ENCODE measurements at places on chromosomes 12 and 14. TPM values are rescaled to one million over a fixed set of nuclear protein-coding genes. Genes with fewer than 3 reads are reported as not detected.

Gene P2RX2
- total RNA-seq, result not detected

Gene LRP1-AS
- total RNA-seq, result not detected

Gene A2M
- 0.14 TPM for total RNA-seq

Gene PRH2
- total RNA-seq, result not detected

Gene SFSWAP
- 54.9 TPM for total RNA-seq

Gene RD3L
- not detected for total RNA-seq

Gene CLEC12A
- 0.93 TPM for total RNA-seq

Gene GALC
- 14.9 TPM for total RNA-seq

Gene GPHN
- total RNA-seq, result 35.8 TPM

Gene TMEM229B
- 1.0 TPM for total RNA-seq

Gene KRT8
- total RNA-seq, result 0.34 TPM

Gene AMHR2
- not detected for total RNA-seq

DNA sequence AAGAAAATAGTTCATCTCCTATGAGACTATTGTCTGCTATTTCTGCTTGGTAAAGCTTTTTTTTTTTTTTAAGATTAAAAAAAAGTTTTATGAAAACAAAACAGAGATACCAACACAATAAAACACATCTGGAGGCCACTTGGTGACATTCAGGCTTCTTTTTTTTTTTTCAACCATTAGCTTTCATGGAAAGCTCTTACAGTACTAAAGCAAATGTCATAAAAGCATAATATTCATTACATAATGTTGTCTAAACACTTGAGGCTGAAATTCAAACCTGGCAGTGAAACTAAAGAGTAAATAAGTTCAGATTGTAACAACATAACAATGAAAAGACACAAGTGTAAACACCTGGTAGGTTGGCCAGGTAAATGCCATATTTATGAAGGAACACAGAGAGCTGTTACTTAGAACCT lies 14.7 kb downstream of the PRICKLE1 start:
- DNase-seq, result no peak

- no peak for DNase-seq
Measured at GRCh38 chr12:75349946-75350345, 15.5 kb downstream of the GLIPR1L1 start.

DNA sequence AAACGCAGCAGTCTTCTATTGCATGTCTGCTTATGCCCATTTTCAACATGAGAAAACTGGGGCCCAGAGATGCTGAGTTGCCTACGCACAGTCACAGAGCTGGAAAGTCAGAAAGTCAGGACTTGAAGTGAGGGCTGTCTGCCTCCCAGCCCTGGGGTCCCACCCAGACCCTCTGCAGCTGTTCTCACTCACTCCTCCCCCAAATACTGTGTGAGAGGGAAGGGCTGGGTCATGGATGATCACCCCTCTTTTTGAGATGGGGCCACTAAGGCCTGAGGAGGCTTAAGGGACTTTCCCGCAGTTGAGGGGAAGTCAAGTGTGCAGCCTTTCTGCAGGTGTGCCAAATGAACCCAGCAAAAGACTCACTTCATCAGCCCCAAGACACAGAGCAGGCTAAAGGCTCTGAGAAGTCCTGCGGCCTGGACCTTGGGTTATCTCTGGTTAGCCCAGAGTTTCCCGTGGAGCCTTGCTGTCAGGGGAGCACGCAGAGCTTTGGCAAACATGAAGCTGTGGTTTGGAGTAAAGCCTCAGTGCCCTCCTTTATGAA lies 18.7 kb downstream of the DTX1 start:
- DNase-seq, result no peak

DNA sequence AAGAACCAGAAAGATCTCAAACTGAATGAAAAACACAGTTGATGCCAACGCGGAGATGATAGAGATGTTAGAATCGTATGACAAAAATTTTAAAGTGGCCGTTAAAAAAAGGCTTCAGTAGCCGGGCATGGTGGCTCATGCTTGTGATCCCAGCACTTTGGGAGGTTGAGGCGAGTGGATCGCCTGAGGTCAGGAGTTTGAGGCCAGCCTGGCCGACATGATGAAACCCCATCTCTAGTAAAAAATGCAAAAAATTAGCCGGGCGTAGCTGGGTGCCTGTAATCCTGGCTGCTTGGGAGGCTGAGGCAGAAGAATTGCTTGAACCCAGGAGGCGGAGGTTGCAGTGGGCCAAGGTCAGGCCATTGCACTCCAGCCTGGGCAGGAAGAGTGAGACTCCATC lies 5.4 kb upstream of the ACVRL1 start:
- DNase-seq, result no peak

DNA sequence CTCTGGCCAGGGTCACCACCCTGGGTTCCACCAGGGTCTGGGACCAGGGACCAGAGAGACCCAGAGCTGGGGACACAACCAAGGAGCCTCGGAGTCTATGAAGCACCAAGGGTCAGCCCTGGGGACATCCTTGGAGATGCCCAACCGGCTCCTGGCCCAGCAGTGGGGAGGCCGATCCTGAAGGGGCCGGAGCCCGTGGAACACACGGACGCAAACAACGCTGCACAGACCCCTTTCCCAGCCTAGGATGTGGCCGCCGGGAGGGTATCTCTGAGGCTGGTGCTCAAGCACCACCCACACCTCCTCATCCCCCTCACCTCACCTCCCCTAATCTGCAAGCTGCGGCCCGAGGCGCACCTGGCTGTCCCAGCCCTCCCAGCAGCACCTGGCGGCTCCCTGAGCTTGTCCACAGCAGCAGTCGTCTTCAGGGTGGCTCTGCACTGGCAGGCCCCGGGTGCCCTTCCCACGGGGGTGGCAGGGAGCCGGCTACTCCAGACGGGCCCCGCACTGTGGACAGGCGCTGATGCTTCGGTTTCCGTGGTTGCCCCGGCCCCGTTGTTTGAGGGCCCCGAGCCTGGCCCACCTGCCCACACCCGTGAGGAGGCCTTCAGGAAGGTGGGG lies 146.8 kb upstream of the C14orf180 start:
- no peak for DNase-seq

DNA sequence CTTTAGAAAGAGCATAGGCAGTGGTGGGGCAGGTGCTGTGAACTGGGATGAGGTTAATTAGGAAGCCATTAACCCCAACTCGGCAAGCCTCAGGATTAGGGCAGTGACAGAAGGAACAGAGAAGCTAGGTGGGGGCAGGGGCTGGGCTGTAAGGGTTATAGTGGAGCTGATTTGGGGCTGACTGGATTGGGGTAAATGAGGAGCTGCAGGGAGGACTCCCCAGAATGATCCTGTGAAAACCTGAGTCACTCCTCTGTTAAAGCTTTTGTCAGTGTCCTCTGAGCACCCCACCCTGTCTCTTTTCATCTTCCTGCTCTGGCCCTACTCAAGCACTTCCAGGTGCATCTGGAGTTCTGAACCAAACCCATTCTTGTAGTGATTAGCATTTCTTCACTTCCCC lies 4.4 kb downstream of the KLC1 start:
- no peak for DNase-seq

GRCh38 chr12:80567401-80567800 lies 123.4 kb downstream of the PTPRQ start:
- DNase-seq, result no peak

DNA sequence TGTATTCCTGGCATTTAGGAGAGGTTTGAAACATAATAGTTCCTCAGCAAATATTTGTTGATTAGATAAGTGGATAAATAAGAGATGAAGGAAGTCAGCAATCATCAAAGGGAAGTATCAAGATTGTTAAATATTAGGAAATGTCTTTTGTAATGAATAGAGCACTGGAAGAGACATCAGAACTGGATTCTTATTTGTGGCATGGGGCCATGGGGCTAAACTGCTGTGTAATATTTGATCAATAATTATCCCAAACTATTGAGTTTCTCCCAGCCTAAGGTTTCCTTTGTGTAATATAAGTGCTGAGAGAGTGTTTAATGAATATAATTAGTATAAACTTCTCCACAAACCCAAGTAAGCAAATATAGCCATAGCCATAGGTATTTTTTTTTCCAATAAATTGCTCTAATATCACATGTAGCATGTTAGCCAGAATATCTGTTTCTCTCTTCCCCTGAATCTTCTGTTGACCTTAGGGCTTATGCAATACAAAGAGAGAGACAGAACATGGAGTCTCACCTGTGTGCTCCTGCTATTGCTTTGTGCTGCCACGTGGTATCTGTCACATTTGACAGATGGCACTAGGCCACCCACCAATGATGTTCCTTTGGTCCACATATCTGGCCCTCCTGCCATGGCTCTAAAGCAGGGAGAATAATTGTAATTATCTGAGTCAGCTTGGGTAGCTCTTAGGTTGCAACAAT lies 658.7 kb downstream of the SOX5 start:
- DNase-seq, result no peak

DNA sequence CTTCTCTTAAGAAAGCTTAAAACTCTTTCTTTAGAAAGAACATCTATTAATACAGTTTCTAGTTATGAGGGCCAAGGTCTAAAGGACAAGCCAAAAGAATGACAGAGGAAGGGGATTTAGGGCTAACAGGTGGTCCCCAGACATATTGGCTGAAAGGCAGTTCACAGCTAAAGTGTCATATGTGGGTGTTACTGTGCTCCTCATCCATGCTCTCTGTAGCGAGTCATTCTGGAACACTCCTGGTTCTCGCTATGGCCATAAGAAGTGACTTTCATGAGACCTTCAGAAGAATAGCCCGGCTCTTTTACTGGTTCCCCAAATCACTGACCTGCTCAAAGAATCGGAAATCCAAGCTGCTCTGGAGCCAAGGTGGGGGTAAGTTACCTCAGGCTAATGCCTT lies 55.0 kb downstream of the TBK1 start:
- DNase-seq, result no peak

- DNase-seq, result no peak
Measured at GRCh38 chr12:70444903-70445302, 78.8 kb downstream of the KCNMB4 start.

- no peak for DNase-seq
Measured at GRCh38 chr14:61347826-61348443, 26.6 kb downstream of the PRKCH start.

All from activated naive CD4-positive, alpha-beta T cell treated with anti-CD3 and anti-CD28 coated beads, Interleukin-2, amount 50 U/mL, for 72 hours (primary cell).